IPS DF 6.9 (cell line): ENCODE measurements at places on chromosomes 12 and 14.

- H3K36me3 ChIP-seq = no peaks in the 10 kb centered on the region
- no peak overlapping the region for H3K27ac ChIP-seq
- no peak overlapping the region for H3K4me3 ChIP-seq
- no peak for DNase-seq
- H3K27me3 ChIP-seq = no peaks in the 10 kb centered on the region
Measured at GRCh38 chr14:32109676-32110547, 32.8 kb downstream of the ARHGAP5 start.

DNA sequence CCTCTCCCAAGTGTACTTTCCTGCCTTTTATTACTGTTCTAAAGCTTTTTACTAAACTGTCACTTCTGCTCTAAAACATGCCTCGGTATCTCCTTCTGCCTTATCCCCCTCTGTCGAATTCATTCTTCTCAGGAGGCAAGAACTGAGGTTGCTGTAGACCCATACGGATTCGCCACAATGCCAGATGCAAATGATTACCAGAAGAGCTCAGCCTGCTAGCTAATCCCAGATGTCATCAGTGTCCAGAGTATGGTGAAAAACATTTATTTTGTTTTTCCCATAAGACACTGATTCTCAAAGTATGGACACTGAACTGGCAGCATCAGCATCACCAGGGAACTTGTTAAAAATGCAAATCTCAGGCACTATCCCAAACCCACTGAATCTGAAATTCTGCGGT, 359.3 kb downstream of the TMTC2 start:
- H3K36me3 ChIP-seq = no peaks in the 10 kb centered on the region
- no peak overlapping the region for H3K27ac ChIP-seq
- peaks cover 2% of the 10 kb centered on the region; the same call in 1 of the 2 replicates for H3K4me1 ChIP-seq
- H3K4me3 ChIP-seq = no peak overlapping the region

GRCh38 chr12:106345746-106346145, 11.8 kb upstream of the POLR3B start:
- no peaks in the 10 kb centered on the region for H3K4me1 ChIP-seq
- DNase-seq = peak; percentile 54
- H3K4me3 ChIP-seq = no peak overlapping the region
- no peaks in the 10 kb centered on the region for H3K27me3 ChIP-seq
- no peak overlapping the region for H3K27ac ChIP-seq

GRCh38 chr14:100429537-100429936, 106.4 kb downstream of the SLC25A47 start:
- no peaks in the 10 kb centered on the region for H3K27me3 ChIP-seq
- no peak overlapping the region for H3K27ac ChIP-seq
- peaks cover 1% of the 10 kb centered on the region; the same call in 1 of the 2 replicates for H3K4me1 ChIP-seq
- H3K4me3 ChIP-seq = no peak overlapping the region

- no peak overlapping the region for H3K4me3 ChIP-seq
- no peaks in the 10 kb centered on the region for H3K4me1 ChIP-seq
- DNase-seq = peak; percentile 57
- no peak overlapping the region for H3K27ac ChIP-seq
- H3K36me3 ChIP-seq = no peaks in the 10 kb centered on the region
Measured at GRCh38 chr12:107134558-107134957, 41.2 kb upstream of the CRY1 start.

- peaks cover 1% of the 10 kb centered on the region; the same call in 1 of the 2 replicates for H3K4me1 ChIP-seq
- no peak overlapping the region for H3K4me3 ChIP-seq
- H3K27me3 ChIP-seq = no peaks in the 10 kb centered on the region
- H3K27ac ChIP-seq = no peak overlapping the region
- H3K36me3 ChIP-seq = no peaks in the 10 kb centered on the region
Measured at GRCh38 chr14:57712698-57713097, 153.2 kb downstream of the SLC35F4 start.
